ENCODE measurements at places on chromosomes 5 and 9.

GRCh38 chr5:143222287-143223231, 180.9 kb downstream of the NR3C1 start:
- no peak for DNase-seq

DNA sequence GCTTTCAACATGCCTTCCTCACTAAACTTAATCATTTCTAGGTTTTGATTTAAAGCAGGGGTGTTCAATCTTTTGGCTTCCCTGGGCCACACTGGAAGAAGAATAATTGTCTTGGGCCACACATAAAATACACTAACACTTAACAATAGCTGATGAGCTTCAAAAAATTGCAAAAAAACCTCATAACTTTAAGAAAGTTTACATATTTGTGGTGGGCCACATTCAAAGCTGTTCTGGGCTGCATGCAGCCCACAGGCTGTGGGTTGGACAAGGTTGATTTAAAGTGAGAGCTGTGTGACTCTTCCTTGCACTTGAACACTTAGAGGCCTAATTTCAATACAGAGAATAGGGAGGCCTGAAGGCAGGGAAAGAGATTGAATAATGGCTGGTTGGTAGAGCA, 598.3 kb downstream of the EFNA5 start:
- DNase-seq, result no peak

GRCh38 chr9:126050605-126050990, 276.0 kb upstream of the MVB12B start:
- no peak for DNase-seq

- no peak for DNase-seq
These were observed 27.2 kb downstream of the CMYA5 start for GRCh38 chr5:79716839-79717238.

GRCh38 chr9:35835216-35835632, 6.2 kb downstream of the TMEM8B start:
- no peak for DNase-seq

DNA sequence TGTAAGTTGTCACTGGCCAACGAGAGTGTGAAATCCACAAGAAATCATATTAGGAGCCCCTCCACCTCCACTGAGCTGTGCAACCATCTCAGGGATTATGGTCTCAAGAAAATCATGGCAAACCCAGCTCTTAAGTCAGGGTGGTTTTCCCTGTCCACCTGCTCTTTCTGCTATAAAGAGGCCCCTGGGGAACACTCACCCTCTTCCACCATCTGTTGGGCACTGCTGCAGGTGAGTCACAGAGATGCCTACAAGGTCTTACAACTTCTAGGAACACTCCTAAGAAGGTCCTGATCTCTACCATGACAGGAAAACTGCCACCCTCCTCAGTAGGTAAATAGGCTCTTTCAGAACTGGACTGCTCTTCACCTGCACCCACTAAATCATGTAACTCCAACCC, 61.8 kb downstream of the DRD1 start:
- no peak for DNase-seq

DNA sequence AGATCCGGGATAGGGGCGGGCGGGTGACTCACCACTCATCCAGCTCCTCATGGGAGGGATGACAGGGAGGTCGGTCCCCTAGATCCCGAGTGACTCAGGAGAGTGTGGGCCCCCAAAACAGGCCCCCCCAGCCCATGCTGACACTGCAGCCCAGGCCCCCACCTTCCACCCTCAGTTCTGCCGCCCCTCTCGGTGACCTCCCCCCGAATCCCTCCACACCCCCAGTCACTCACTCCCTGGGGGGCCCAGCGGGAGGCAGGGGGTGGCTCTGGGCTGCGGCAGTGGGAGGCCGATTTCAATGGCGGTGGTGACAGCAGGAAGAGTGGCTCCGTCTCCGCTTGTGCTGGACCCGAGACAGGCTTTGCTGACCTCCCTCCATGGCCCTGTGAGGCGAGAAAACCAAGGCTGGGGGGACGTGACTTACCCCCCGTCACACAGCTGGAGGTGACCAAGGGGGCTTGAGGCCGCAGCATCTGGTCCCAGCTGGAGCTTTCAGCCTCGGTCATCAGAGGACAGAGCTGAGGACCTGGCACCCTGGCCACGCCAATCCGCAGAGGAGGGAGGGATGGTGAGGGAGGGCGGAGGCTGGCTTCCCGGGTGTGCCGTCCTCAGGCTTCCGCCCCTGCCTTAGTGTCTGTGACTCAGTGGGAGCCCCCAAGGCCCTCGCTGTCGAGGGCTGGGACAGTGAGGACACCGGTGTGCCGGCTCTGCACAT, 9.0 kb downstream of the GPSM1 start:
- no peak for DNase-seq

- DNase-seq, result no peak
These were observed 5.5 kb upstream of the DBN1 start for GRCh38 chr5:177478711-177479646.

DNA sequence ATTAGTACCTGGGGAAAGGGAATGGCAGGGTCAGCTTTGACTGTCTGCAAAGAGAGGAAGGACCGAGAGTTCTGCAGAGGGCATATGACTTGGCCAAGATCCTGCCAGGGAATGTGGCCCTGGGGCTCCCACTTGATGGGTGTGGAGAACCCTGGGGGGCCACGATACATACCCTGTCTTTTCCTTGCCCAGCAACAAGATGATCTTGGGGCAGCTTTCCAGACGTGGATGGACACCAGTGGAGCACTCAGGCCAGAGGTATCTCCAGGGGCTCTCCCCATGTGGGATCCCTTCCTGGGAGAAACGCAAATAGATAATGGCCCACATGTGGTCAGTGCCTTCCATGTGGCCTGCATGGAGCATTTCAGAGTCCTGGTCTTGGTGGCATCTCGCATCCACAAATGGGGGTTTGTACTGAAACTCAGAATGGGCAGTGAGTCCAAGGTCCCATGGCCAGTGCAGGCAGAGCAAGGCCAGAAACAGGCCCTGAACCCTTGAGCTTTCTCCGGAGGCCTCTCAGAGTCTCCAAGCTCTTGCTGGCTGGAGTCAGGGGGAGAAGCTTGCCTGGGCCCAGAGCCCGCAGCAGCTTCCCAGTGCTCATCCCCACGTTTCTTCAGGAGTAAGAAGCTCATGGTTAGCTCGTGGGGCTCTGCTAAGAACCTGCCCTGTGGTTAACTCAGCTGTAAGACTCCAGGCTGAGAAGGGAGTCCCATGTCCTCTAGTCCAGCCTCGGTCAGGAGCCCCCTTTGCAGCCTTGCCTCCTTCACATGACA, 18.3 kb upstream of the ORM1 start:
- DNase-seq, result no peak

- DNase-seq, result no peak
These were observed 32.2 kb upstream of the PAM start for GRCh38 chr5:102722931-102723330.

DNA sequence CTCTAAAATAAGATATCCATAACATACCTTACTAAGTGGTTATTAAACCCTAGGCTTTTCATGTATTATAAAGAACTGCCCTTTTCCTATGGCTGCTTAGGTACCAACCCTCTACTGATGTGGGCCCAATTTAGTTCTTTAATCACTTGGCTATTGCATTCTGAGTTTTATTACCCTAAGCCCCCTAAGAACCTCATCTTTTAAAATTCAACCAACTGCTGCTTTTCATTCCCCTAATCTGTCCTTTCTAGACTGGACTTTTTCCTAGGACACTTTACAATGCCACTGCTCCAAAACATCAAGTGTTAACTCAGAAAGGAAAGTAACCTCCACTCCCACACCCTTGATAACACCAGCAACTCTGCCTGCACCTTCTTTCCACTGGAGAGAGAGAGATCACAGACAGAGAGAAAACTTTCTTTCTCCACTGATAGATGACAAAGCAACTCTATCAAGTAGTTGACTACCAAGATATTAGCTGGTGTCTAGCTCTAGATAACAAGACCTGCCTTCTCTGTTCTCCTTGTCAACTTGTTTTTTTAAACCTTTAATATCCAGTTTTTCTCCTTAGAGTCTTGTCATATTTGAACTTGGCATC, 27.3 kb downstream of the ELL2 start:
- no peak for DNase-seq

GRCh38 chr5:116452774-116453368, 121.8 kb downstream of the SEMA6A start:
- DNase-seq, result no peak

All from amygdala (tissue), 56 donors.